ENCODE measurements at places on chromosomes 11 and 22.

GRCh38 chr11:75441804-75442132, 8.8 kb upstream of the KLHL35 start:
- no peak for DNase-seq

- DNase-seq = no peak
Observed at GRCh38 chr22:33296941-33297340, 238.8 kb upstream of the SYN3 start.

DNA sequence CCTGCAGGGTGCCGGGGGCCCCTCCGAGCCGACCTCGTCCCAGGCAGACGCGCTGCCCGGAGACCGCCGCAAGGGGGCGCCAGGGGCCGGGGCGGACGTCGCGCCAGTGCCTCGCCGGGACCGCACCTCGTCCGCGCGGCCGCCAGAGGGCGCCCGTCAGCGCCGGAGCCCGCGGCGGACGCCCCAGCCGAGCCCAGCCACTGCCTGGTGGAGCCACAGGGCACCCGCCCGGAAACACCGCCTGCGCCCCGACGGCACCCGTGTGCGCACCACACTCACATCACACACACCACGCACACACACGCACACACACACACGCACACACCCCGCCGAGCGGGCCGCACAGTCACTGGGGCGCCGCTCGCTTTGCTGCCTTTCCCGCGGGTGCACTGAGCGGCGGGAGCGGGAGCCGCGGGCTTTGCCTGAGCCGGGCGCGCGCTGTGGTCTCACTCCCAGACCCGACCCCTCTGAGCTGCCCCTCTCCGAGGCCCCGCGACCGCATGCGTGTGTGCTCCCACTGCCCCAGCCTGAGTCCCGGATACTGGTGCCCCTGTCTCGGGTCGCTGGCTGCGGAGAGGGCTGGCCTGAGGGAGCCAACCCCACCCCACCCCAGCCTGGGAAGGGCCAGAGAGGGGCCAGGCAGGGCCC, 449.3 kb downstream of the OPCML start:
- DNase-seq = peak; percentile 63

- no peak for DNase-seq
Observed at GRCh38 chr11:72741429-72741833, 10.8 kb downstream of the ARAP1 start.

GRCh38 chr11:102596578-102596977, 28.6 kb downstream of the MMP20 start:
- DNase-seq = no peak
